ENCODE measurements at places on chromosomes 5 and 9.

DNA sequence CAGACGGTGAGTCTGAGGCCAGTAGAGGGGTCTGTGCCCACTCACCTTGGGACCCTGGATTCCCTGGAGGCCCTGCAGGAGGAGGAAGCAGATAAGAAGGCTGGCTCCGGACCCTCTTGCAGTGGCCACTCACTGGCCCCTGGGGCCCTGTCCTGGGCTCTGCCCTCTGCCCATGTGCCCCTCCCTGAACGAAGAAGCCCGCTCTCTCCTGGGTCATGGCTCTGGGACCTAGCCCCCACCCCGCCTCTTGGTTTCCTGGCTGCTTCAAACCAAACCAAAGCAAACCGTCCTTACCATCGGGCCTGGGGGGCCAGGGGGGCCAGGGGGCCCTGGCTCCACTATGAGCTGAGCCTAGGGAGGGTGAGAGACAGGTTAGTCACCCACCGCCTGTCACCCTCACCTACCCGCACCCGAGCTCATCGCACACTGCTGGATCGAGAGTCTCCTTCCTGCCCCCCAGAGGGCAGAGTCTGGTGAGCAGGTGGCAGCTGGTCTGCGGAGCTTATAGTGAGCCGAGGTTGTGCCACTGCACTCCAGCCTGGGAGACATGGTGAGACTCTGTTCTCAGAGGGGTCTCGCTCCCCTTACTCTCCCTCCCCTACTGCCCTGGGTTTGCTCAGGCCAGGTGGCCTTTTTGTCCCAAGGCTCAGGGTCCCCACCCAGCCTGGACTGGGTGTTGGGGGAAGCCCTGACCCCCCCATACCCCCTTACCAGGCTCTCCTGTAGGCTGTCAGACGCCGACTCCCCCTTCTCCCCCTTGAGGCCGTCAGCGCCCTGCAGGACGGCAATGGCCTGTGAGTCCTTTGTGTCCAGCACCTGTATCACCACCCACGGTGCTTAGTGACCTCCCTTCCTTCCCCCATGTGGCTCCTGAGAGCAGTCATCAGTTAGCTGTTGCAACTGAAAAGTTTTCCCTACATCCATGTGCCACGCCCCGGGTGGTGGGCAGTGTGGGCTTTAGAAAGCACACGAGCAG is 15.2 kb upstream of the PHYKPL start:
- DNase-seq, result no peak

- DNase-seq, result peak; percentile 57
Observed at GRCh38 chr9:133113163-133113948, 7.7 kb downstream of the RALGDS start.

GRCh38 chr5:181008136-181008535 is 19.5 kb downstream of the BTNL3 start:
- no peak for DNase-seq

GRCh38 chr9:99070681-99071080 is 34.2 kb upstream of the TGFBR1 start:
- no peak for DNase-seq

DNA sequence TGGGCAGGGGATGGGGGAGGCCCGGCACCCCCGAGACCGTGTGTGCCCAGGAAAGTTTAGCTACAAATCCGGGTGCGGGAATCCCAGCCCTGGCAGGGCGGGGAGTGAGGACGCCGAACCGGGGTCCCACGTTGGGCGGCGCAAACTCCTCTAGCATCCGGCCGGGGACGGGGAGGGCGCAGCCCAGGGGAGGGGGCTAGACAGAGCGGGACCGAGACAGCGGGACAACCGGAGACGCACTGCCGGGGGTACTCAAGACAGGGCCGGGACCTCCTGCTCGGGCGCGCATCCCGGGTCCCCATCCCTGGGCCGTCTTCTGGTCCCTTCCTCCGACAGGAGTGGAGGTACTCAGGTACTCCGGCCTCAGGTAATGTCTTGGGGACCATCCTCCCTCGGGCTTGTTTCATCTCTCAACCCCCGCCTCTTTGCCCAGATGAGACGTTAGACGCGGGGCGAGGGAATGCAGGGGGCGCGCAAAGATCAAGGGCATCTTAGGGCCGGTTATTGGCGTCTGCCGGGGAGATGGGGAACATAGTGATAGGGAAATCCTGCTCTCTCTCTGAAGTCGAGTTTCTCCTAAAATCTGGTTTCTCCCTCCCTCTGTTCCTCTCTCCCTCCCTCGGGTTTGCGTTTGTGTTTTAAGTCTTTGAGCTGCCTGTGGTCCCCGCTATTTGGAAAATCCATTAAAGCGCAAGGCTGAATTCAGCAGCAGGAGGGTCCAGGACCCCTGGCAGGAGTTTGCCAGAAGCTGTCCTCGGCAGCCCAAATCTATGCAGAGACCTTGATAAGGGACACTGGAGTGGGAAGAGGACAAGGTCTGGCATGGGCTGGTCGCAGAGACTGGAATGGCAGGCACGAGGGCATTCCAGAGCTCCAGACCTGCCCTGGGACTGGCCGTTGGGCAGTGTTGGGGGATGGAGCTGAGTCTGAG is 815 bp downstream of the PDZD2 start:
- peak; percentile 12 for DNase-seq
